Activated B cell treated with CpG ODN at 0.5 μM for 24 hours (primary cell): ENCODE measurements at places on chromosomes 13 and 19. TPM values are rescaled to one million over a fixed set of nuclear protein-coding genes. Genes with fewer than 3 reads are reported as not detected.

CYP2A6 gene
- not detected in 2 replicates for total RNA-seq

ZNF681 gene
- total RNA-seq = 5.5 and 8.3 TPM in 2 replicates

ATCAY gene
- total RNA-seq = not detected in 2 replicates

GRCh38 chr13:97660594-97661260, 226.8 kb downstream of the RAP2A start:
- H3K36me3 ChIP-seq = no peaks in the 10 kb centered on the region
- H3K27ac ChIP-seq = no peak overlapping the region
- DNase-seq = no peak
- peaks cover 3% of the 10 kb centered on the region for H3K27me3 ChIP-seq
- H3K4me1 ChIP-seq = no peaks in the 10 kb centered on the region

DNA sequence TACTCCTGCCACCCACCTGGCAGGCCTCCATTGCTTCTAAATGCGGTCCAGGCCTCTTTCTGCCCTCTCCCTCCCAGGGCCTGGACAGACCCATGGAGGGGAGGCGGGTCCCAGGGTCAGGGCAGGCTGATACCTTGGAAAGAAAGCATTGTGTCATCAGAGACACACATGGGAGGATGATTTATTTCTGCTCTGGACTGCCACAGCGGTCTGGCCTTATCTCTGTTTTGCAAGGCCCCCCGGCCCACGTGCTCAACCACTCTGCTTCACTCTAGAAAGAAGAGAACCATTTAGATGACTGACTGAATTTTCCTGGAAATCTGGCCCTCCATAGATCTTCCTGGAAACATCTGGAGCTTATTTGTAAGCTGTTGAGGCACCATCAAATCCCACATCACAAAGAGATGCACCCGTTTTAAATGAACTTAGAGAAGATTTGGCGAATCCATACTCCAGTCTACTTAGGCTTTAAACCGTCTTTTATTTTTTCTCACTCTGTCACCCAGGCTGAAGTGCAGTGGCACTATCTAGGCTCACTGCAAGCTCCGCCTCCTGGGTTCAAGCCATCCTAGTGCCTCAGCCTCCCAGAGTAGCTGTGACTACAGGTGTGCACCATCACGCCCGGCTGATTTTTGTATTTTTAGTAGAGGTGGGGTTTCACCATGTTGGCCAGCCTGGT, 48.3 kb upstream of the URI1 start:
- peaks cover 5% of the 10 kb centered on the region for H3K27me3 ChIP-seq
- no peaks in the 10 kb centered on the region for H3K4me1 ChIP-seq
- no peak for DNase-seq
- no peak overlapping the region for H3K27ac ChIP-seq

DNA sequence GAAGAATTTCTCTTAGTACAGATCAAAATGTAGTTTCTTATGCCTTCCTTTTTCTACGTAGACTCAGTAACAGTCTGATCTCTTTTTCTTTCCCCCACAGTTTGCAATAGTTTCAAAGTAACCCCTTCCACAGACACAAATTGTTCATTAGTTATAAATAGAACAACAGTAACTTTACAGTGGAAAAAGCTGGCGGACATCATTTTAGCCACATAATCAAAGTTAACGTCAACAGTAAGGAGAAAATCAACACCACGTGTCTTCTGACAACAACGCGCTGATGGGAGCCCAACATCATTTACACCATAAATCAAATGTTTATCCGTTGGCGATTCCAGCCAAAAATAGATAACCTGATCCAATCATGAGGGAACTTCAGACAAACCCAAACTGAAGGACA, 76.8 kb downstream of the ANKRD10 start:
- no peaks in the 10 kb centered on the region for H3K4me1 ChIP-seq
- no peak overlapping the region for H3K27ac ChIP-seq
- H3K4me3 ChIP-seq = no peak overlapping the region
- no peaks in the 10 kb centered on the region for H3K36me3 ChIP-seq

DNA sequence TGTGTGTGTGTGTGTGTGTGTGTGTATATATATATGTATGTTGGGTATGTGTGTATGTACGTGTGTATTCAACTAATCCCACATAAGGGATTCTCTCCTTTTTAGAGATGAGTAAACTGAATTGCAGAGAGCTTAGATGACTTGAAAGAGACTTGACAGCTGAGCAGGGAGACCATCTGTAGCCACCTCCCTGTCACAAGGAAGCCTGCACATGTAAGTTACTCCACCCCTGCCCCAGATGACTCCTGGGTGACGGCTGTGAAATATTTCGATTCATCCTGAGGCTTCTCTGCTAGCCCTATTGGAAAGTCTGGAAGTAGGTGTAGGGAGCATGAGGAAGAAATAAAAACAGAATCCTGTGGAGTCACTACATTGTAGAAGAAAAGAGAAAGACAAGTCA, 480.4 kb downstream of the FOXO1 start:
- no peak overlapping the region for H3K27ac ChIP-seq
- H3K27me3 ChIP-seq = no peaks in the 10 kb centered on the region
- H3K36me3 ChIP-seq = no peaks in the 10 kb centered on the region
- DNase-seq = no peak

DNA sequence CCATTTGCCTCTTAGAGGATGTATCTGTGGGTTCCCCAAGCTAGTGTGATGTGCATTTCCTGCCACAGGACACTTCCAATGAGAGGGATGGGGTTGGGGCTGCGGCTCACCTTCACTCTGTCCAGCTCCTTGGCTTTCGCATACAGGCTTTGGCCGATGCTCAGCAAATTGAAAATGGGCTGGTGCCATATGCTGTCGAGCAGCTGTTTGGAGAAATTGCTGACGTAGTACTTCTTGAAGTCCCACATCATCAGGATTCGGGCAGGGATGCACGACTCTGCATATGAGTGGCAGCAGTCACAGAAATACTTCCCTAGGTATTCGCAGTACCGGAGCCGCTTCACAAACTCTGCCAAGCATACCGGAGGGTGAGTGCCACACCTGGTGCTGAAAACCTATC, 37.0 kb downstream of the RUBCNL start:
- H3K27me3 ChIP-seq = no peaks in the 10 kb centered on the region
- H3K36me3 ChIP-seq = peaks cover 94% of the 10 kb centered on the region
- H3K4me3 ChIP-seq = no peak overlapping the region
- DNase-seq = no peak

- DNase-seq = no peak
- H3K27ac ChIP-seq = no peak overlapping the region
- H3K4me3 ChIP-seq = no peak overlapping the region
- H3K36me3 ChIP-seq = no peaks in the 10 kb centered on the region
- H3K27me3 ChIP-seq = peaks cover 7% of the 10 kb centered on the region
Observed at GRCh38 chr13:94858856-94859255, 146.5 kb upstream of the SOX21 start.
